Anterior cingulate cortex (tissue), 58 donors: ENCODE measurements at places on chromosomes 3 and 15.

GRCh38 chr15:41377978-41378377 lies 24.3 kb downstream of the NDUFAF1 start:
- DNase-seq = no peak

DNA sequence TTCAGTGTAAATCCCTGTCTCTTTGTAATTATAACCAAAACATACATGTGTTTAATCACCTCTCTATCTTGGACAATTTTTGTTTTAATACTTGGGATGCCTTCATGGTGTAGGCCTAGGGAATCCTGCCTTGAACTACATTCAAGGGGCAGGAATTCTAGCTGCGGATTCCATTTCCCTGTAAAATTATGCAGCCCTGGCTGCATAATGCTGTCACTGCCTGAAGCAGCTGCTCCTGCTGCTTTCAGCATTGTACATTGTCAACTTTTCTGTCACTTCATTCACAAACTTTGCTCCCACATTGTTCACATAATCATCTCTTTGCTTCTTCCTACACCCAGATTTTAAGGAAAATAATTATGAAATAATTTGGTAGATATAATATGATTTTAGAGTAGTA lies 638.7 kb downstream of the RBMS3 start:
- no peak for DNase-seq

- no peak for DNase-seq
These were observed 233.2 kb upstream of the SEMA6D start for GRCh38 chr15:47484059-47484458.

DNA sequence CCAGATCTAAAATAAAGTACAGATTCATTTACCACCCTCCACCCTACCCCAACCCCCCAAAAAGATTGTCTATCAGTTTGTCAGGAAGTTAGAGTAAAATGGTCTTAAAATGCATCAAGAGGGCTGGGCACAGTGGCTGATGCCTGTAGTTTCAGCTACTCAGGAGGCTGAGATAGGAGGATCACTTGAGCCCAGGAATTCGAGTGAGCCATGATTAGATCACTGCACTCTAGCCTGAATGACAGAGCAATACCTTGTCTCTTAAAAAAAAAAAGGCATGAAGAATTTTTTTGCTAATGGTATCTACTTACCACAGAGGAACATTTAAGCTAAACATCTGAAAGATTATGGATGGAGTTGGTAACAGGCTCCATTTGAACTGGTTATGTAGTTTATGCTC lies 71.0 kb downstream of the RBM6 start:
- no peak for DNase-seq

DNA sequence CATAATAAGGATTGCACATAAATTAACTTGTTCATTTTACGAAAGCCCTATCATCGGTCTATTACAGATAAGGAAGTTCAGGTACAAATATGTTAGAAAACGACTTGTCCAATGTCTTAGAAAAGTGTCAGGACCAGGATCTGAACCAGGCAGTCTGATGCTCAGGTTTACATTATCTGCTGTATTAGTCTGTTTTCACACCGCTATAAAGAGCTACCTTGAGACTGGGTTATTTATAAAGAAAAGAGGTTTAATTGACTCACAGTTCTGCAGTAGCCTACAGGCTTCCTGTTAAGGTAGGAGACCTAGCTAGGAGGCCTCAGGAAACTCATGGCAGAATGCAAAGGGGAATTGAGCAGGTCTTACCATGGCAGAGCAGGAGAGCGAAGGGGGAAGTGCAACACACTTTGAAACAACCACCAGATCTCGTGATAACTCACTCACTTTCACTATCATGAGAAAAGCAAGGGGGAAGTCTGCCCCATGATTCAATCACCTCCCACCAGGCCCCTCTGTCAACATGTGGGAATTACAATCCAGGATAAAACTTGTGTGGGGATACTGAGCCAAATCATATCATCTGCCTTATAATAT lies 45.8 kb upstream of the GOLIM4 start:
- DNase-seq = no peak

- DNase-seq = no peak
These were observed 83.5 kb downstream of the AQP9 start for GRCh38 chr15:58221591-58222241.

DNA sequence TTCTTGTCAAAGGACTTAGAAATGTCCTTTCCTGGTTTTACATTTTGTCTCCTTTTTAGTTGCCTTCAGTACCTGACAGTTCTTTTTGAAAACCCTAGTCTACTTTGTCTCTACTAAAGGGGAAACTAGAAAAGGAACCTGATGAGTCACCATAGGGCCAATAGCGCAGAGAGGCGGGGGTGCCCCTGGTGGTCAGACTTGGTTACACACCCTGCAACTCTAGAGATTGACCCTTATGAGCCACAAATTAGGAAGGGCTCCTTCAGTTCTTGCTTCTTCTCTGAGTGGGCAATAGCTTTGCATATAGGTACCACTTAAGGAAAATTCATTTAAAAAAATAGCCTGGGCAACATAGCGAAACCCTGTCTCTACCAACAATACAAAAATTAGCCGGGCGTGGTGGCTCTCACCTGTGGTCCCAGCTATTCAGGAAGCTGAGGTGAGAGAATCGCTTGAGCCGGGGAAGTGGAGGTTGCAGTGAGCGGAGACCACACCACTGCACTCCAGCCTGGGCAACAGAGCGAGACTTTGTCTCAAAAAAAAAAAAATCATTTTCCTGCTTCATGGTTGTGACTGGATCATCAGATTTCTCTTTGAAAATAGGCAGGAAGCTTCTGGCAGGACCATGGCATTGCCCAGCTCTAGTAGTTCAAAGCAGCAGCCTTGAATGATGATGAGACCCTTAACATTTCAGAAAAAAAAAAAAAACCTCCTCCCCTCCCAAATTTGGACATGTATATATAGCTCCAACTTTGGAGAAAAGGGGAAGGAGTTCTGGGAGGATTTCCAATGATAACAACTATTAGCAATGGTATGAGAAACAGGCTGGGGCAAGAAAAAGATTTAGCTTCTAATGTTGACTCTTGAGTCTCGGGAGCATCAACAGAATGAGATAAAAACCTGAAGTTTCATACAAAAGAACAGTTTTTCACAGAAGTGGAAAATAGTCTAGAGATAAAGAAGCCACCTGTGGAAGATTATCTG lies 45.2 kb upstream of the RASA2 start:
- no peak for DNase-seq

DNA sequence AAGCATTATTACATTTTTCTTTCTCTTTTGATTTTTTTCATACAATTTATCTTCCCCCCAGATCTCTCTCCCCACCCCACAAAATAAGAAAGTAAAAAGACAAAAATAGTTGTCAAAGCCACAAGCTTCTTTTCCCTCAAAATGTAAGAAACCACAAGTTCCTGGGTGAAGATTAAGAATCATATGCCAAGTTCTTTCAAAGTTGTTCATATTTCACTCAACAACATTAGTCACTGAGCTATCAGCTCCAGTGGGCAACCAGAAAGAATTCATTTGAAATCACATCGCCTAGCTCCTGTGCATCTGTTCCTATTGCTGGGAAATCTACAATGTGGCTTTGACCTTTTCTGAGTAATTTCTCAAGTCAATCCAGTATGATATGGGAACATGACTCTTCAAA lies 681.6 kb upstream of the ARPP21 start:
- DNase-seq = no peak

DNA sequence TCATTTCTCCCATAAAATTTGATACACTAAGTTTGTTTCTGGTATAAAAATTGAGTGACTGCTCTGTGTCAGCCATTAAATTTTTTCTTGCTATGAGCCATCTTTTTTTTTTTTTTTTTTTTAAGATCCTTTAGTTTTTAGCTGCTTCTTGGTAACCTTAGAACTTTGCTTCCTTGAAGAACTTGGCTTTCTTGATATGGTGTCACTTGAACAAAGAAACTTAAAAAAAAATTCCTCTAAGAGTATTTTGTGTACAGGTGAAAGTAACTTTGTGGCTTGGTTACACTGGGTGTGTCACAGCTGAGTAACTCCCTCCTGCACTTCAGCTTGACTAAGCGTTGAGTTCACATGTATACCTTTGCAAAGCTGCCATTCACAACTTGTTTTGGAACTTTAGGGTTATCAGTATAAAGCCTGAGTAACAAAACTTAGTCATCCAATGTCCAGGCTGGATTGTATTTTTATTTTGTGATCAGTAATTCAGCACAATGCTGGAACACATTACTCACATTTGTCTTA lies 6.5 kb downstream of the CHD2 start:
- no peak for DNase-seq

DNA sequence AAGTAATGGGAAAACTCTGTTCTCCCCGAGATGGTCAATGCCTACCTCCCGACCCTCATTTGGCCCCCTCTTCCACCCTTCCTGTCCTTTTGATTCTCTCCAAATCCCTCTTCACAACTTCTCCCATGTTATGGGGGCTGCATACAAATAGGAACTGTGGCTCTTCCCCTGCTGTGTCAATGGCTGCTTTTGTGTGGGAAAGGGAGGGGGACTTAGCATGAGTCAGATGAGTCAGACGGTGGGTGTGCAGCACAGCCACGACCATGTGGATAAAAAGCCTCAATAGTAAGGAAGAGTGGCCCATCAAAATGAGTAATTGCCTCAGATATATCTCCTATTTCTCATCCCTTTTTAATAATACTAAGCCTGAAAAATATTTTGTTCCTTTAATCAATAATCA lies 31.9 kb downstream of the SPATA16 start:
- no peak for DNase-seq

DNA sequence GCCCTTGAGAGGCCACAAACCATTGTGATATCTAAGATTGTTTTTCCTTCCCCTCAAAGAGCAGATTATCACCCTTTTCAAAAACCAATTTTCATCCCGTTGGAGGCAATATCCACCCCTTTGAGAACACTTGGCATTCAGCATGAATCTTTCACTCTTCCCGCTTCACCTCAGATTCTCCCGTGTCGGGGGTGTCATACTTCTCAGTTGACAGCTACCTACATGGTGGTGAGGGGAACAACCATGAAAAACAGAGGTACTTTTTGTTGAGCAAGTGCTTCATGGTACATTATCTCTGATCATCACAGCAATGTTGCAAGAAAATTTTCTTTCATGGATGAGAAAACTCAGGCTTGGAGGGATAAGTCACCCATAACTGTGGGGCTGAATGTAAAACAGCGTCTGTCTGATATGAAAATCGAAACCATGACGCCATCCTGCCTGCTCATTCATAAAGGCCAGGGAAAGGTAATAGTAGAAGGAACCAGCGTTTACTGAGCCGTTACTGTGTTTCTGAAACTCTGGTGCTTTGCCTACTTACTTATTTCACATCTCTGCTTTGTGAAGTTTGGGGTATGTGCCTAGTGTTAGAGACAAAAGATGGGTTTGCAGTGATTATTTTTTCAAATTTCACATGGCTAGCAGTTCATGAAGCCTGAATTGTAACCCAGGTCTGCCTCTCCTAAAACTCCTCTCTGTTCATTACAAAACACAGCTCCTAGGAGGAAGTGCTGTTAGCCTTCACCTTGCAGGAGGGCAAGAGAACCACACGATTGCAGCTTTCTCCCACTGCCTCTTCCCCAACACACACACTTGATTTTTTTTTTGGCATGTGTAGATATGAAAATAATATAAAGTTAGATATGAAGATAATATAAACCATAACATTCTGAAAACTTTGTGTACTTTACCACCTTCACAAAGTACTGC lies 35.4 kb downstream of the SV2B start:
- no peak for DNase-seq

- no peak for DNase-seq
These were observed 82.4 kb downstream of the CCNL1 start for GRCh38 chr3:157077565-157077991.

- no peak for DNase-seq
These were observed 160.1 kb downstream of the ARRDC4 start for GRCh38 chr15:98120561-98120960.

DNA sequence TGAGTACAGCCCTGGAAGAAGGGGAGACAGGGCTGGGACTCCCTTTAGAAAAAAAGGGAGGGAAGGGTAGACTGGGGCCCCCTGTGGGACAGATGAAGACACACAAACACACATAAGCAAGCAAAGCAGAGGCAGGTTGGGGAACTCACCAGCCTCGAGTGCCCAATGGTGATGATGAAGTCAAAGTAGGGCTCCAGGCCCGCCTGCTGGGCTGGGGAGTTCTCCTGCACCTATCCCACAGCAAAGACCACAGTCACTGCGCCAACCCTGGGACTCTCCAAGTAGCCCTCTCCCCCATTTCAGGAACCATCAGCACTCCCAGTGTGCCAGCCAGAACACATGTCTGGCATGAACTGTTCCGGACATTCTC lies 4.1 kb downstream of the GORASP1 start:
- DNase-seq = no peak

GRCh38 chr3:143526011-143526545 lies 322.2 kb downstream of the SLC9A9 start:
- DNase-seq = no peak

DNA sequence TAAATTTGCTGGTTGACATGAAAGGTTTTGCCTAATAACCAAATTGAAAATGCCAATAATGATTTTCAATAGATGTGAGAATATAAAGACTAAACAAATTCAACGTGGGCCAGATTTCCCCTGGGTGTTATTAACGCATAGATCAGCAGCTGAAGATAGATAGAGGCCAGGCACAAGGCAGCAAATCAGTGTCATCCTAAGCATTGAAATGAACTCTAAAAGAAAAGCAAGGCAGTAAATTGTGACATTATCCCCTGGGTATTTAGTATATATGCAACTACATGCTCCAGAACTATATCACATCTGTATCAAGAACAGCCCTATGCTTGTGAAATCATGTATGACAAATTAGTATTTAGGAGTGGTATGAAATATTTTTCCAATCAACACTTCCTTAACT lies 167.1 kb upstream of the EPHA3 start:
- DNase-seq = no peak

GRCh38 chr15:44427756-44428724 lies 611 bp downstream of the CTDSPL2 start:
- DNase-seq = no peak

DNA sequence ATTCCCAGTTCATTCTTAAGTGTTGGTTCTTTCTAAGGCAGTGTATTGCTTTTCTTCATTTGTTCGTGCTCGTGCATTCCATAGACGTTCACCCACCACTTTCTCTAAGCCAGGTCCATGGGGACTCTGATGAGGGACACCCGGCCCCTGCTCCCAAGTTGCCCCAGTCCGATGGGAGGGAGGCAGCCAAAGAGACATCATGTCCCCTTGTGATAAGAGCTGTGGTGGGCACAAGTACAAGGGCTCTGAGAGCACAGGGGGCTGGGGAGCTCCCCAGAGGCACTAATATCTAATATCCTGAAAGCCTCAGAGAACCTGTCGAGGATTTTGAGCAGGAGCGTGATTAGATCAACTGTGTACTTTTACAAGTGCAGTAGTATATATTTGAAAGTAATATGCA lies 6.3 kb downstream of the SPSB4 start:
- no peak for DNase-seq
